Heart right ventricle (tissue), 16 donors: ENCODE measurements at places on chromosomes 5 and 9.

DNA sequence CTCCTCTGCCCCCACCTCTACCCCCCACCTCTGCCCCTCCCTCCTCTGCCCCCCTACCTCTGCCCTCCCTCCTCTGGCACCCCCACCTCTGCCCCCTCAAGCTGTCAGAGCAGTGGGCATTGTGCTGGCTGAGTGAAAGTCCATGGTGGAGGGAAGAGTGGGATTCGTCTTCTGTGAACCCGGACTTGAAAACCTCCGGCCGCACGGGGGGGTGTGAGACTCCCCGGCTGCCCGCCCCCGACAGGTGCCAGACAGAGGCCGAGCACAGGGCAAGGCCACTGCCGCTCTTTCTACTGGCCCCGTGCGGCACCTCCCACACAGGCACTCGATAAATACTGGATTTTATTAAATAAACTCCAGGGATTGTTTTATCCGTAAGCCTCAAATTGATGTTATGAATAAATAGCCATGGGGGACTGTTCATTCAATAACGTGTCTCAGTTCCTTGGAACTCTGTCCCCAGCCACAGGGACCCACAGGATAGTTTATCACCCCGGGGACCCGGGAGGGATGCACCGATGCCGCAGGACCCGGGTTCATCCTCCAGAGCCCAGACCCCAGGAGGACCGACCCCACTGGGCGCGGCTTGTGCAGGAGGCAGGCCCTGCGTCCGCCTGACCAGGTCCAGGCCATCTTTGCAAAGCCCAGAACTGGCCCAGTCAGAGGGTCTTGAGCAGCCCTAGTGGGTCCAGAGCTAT, 2.6 kb upstream of the QRFP start:
- H3K27me3 ChIP-seq, result no peaks in the 10 kb centered on the region
- DNase-seq, result no peak
- no peaks in the 10 kb centered on the region for H3K4me1 ChIP-seq
- H3K4me3 ChIP-seq, result no peak overlapping the region

DNA sequence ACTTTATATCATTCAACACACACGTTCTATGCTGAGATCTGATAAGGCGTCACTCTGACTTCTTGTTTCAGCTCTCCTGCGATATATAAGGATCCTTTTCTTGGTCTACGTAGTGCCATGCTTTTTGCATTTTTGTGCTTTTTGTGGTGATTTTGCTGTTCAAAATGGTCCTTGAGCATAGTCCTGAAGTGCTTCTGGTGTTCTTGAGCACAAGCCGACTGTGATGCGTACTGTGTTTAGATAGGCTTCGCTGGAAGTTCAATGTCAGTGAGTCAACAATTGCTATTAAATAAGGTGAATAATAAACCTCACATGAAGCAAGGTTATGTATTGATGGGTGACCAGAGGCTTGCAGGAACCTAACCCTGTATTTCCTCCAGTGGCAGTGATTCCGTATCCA, 46.8 kb downstream of the ACO1 start:
- no peak overlapping the region for H3K4me3 ChIP-seq
- H3K27ac ChIP-seq, result no peak overlapping the region
- no peaks in the 10 kb centered on the region for H3K27me3 ChIP-seq
- no peaks in the 10 kb centered on the region for H3K4me1 ChIP-seq

- H3K36me3 ChIP-seq, result no peaks in the 10 kb centered on the region
- no peaks in the 10 kb centered on the region for H3K4me1 ChIP-seq
- no peak overlapping the region for H3K27ac ChIP-seq
- no peaks in the 10 kb centered on the region for H3K27me3 ChIP-seq
- no peak overlapping the region for H3K4me3 ChIP-seq
These were observed 6.7 kb upstream of the ZCCHC10 start for GRCh38 chr5:133032852-133033742.

DNA sequence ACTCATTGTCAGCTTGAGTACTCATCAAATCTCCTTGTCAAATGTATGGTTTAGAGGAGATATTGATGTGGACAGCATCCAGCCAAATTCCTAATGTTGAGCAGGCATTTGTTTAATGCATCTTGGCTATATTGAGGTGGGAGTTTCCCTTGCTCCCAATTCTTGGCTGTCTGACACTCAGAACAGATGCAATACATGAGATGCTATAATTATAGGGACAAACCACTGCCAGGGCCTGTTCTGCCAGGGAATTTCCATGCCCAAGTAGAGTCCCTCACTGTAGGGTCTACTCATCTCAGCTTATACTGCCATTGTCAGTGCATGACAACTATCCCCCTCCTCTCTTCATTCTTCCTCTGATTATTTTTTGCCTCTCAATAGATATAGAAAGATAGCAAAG, 392.0 kb upstream of the KCNN2 start:
- no peak overlapping the region for H3K27ac ChIP-seq
- no peaks in the 10 kb centered on the region for H3K36me3 ChIP-seq
- H3K27me3 ChIP-seq, result no peaks in the 10 kb centered on the region
- no peaks in the 10 kb centered on the region for H3K4me1 ChIP-seq
- no peak overlapping the region for H3K4me3 ChIP-seq

GRCh38 chr9:76333388-76333787, 60.8 kb downstream of the RFK start:
- H3K4me3 ChIP-seq, result no peak overlapping the region
- no peaks in the 10 kb centered on the region for H3K36me3 ChIP-seq
- H3K27me3 ChIP-seq, result no peaks in the 10 kb centered on the region
- H3K4me1 ChIP-seq, result no peaks in the 10 kb centered on the region
- no peak overlapping the region for H3K27ac ChIP-seq
- no peak for DNase-seq

DNA sequence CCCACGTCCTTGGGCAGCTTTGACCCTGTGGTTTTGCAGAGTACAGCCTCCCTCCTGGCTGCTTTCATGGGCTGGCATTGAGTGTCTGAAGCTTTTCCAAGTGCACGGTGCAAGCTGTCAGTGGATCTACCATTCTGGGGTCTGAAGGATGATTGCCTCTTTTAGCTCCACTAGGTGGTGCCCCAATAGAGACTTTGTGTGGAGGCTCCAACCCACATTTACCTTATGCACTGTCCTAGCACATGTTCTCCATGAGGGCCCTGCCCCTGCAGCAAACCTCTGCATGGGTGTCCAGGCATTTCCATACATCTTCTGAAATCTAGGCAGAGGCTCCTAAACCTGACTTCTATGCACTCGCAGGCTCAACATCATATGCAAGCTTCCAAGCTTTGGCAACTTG, 644.2 kb upstream of the CDH9 start:
- H3K4me1 ChIP-seq, result no peaks in the 10 kb centered on the region
- H3K4me3 ChIP-seq, result no peak overlapping the region

DNA sequence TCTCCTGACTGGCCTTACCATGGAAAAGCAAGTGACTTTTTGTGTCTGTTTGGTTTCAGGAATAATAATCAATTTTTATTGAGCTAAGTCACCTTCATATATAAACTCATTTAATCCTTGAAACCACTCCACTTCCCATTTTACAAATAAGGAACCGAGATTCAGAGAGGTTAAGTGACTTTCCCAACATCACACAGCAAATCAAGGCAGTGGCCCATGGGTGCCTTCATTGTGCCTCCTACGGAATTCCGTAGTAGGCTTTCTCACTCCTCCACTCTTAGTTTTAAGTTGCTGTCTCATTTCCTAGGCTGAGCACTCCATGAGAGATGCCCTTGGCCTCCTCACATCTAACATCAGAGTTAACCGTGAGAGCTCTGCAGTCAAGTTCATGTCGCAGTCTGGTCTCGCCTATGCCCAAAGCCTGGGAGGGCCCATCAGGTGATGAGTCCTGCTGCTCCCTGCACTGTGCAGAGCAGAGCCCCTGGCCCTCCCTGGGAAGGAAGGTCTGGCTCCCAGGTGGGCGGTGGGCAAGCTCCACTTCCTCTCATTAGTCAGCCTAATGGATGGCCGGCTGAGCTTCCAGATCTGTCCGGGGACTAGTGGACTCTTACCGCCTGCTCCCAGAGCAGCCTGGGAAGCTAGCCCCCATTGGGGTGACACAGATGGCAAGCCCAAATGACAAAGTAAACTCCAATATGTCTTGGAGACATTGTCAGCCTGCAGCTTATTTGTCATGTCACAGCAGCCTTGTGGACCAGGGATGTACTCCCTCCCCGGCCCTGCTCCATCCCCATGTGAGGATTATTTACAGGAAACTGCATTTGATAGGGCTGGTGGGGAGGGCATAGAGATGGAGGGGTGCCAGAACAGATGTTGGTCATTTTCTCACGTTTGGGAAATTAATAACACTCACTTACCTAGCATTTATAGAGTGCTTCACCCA, 123.4 kb downstream of the MVB12B start:
- no peaks in the 10 kb centered on the region for H3K36me3 ChIP-seq
- H3K4me1 ChIP-seq, result no peaks in the 10 kb centered on the region
- no peak overlapping the region for H3K27ac ChIP-seq
- no peak overlapping the region for H3K4me3 ChIP-seq
- DNase-seq, result no peak

DNA sequence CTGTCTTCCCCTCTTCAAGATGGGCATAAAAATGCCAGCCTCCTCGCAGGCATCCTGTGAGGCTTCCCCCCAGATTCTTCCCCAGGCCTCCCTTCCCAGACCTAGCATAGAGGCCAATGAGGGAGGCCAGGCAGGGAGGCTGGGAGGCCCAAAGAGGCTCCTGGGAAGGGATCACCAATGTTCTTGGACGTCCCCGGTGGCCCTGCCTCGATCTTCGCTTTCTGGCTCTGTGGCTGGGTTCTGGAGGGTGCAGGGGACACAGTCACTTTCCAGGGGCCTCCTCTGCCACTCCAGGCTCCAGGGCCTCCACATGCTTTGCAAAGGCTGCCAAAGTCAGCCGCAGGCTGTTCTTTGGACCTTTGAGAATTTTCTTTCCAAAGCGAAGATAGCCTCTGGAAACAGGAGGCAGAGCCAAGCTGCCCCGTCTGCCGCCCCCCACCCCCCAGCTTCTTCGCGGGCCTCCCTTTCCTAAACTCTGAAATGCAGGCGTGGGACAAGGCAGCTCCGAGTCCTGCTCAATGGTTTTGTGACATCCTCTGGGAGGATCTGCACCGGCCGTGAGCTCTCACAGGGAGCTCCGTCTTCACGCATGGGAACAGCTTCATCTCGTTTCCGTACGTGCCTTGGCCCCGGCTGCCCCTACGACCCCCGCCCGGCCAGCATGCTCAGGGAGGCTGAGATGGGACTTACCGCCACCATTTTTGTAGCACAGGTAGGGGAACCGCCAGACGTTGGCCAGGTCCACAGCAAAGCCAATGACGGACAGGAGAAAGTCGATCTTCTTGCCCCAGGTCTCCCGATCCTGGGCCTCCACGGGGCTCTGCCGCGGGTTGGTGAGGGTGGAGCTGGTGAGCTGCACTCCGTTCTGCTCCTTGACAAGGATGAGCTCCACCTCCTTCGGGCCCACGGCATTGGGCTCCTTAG, 2.8 kb downstream of the SLC6A3 start:
- no peak overlapping the region for H3K27ac ChIP-seq
- H3K4me1 ChIP-seq, result peaks cover 5% of the 10 kb centered on the region
- no peak for DNase-seq
- H3K4me3 ChIP-seq, result no peak overlapping the region

GRCh38 chr5:74693191-74693590, 8.2 kb downstream of the HEXB start:
- H3K27ac ChIP-seq, result no peak overlapping the region
- no peak overlapping the region for H3K4me3 ChIP-seq
- DNase-seq, result no peak
- H3K36me3 ChIP-seq, result no peaks in the 10 kb centered on the region
- H3K27me3 ChIP-seq, result no peaks in the 10 kb centered on the region

- no peaks in the 10 kb centered on the region for H3K36me3 ChIP-seq
- peak overlapping the region; percentile 30 for H3K27ac ChIP-seq
- DNase-seq, result peak; percentile 56
- H3K27me3 ChIP-seq, result no peaks in the 10 kb centered on the region
- peaks cover 25% of the 10 kb centered on the region for H3K4me1 ChIP-seq
These were observed 305.0 kb downstream of the RAB3C start for GRCh38 chr5:58887721-58888409.

DNA sequence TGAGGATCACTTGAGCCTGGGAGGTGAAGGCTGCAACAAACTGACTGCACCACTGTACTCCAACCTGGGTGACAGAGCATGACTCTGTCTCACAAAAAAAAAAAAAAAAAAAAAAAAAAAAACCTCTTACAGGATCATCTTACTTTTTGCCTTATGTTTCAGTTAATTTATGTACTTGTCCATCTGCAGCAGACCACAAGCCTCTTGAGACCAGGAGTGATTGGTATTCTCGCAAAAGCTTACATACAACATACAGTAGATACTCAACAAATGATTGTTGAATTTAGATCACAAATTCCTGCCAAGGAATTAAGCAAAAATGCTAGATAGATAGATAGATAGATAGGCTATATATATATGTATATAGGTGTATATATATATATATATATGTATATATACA, 12.4 kb downstream of the CEMIP2 start:
- H3K27me3 ChIP-seq, result no peaks in the 10 kb centered on the region
- no peaks in the 10 kb centered on the region for H3K36me3 ChIP-seq
- DNase-seq, result no peak
- H3K4me1 ChIP-seq, result peaks cover 5% of the 10 kb centered on the region

DNA sequence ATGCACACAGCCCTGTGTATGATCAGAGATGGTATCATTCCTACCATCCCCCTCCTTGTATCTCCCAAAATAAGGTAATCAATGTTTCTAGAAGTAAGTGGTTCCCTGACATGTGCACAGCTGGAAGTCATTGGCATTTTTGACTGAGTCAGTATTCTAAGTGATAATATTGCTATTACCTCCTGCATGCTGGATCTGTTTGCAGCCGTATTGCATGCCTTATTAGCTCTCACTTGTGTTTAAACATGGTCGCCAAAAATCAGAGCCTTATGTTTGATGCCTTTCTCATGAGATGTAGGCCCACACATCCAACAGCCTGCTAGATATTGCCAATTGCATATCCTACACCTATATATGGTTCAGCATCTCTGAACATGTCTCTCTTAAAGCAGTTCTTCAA, 254.3 kb downstream of the CDH12 start:
- no peak overlapping the region for H3K27ac ChIP-seq
- H3K4me1 ChIP-seq, result no peaks in the 10 kb centered on the region
- no peaks in the 10 kb centered on the region for H3K36me3 ChIP-seq
- no peak for DNase-seq
- H3K27me3 ChIP-seq, result no peaks in the 10 kb centered on the region

GRCh38 chr5:6711409-6712141, 1.7 kb upstream of the TENT4A start:
- H3K36me3 ChIP-seq, result no peaks in the 10 kb centered on the region
- peaks cover 26% of the 10 kb centered on the region for H3K4me1 ChIP-seq
- H3K4me3 ChIP-seq, result peak overlapping the region; percentile 97
- no peaks in the 10 kb centered on the region for H3K27me3 ChIP-seq

DNA sequence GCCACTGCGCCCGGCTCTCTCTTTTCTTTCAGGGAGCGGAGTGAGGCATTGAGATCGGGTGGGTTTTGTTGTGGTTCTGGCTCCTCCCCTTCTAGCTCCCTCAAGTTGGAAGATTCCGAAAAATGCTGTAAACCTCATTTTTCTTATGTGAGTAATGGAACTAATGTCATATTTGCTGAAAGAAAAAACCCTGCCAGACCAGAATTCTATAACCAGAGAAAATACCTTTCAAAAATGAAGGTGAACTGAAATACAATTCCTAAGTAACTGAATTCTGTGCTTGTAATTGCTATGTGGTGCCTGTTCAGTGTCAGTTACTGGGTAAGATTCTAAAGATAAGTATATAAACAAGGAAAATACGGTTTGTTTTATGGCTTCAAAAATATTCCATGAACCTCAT, 30.9 kb upstream of the CDK20 start:
- H3K27ac ChIP-seq, result no peak overlapping the region
- H3K36me3 ChIP-seq, result no peaks in the 10 kb centered on the region
- no peak overlapping the region for H3K4me3 ChIP-seq
- peaks cover 20% of the 10 kb centered on the region for H3K27me3 ChIP-seq
